ENCODE measurements at places on chromosomes 5 and 9.

GRCh38 chr9:125672876-125673275 is 34.1 kb downstream of the MAPKAP1 start:
- no peak for DNase-seq

- DNase-seq, result peak; percentile 42
These were observed 26.0 kb downstream of the GABRP start for GRCh38 chr5:170809551-170809950.

- DNase-seq, result peak; percentile 25
These were observed 7.9 kb downstream of the NACC2 start for GRCh38 chr9:136086951-136087740.

- DNase-seq, result no peak
These were observed 254.6 kb upstream of the PIK3R1 start for GRCh38 chr5:67960939-67961338.

- no peak for DNase-seq
These were observed 2031.2 kb upstream of the CDH6 start for GRCh38 chr5:29162297-29162696.

Measured in H9 (cell line).